ENCODE measurements at places on chromosomes 2 and 18.
A peak's percentile ranks its signal among the peaks of the same experiment; 100 is the strongest.

DNA sequence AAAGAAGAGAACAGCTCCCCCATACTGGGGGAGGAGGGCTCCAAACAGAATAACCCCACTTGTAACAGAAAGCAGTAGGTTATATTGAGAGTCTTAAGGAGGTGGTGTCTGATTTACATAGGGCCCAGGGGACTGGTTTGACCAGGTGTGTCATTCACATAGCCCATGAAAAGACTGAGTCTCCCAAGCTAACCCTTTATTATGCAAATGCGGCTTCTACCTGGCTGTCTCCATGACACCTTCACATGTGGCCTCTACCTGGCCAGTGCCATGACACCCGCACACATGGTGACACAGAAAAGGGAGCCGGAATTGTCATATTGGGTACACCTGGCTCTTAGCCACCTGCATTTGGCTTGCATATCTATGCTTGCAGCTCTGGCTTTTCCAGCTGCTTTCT is 1057.2 kb upstream of the PIK3C3 start:
- DNase-seq = no peak

GRCh38 chr2:73839653-73840411 is 11.1 kb downstream of the STAMBP start:
- no peak for DNase-seq

- no peak for DNase-seq
Observed at GRCh38 chr2:224429441-224429810, 27.5 kb upstream of the FAM124B start.

DNA sequence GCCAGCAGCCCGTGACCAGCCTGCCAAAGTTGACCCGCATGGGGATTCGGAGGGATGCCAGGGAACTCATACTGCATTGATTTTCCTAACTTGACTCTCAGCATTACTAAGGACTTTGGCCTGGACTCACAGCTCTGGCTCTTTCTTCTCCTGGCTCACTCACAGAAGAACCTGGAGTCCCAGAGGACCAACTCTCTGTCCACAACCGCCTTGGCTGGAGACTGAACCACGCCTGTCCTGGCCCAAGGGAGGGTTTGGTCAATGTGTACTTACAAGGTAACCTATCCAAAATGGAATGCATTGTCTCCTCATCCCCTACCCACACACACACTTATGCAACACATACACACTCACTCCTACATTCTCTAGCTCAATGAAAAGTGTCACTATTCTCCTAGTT is 135.6 kb upstream of the KLHL29 start:
- DNase-seq = no peak

DNA sequence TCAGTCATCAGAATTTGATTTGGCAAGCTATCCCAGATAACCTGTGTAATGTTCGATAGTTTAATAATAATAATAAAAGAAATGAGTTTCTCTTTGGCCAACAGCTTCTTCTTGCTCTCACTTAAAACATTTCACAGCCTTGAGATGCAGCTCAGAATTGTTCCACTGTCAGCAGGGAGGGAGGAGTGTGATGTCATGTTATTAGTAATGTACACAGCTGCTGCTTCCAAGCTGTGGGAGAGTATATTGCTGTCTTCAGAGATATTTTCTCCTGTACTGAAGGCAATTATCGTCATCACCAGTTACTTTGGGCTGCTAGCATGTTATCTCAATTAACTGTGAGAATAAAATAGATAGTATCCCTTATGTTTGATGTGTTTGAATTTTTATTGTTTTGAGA is 146.9 kb upstream of the MAP3K20 start:
- no peak for DNase-seq

- no peak for DNase-seq
Observed at GRCh38 chr2:56271275-56271674, 87.5 kb downstream of the CCDC85A start.

GRCh38 chr2:207337234-207338219 is 171.8 kb upstream of the KLF7 start:
- no peak for DNase-seq

- DNase-seq = no peak
Observed at GRCh38 chr2:144830543-144830942, 310.6 kb upstream of the ZEB2 start.

- no peak for DNase-seq
Observed at GRCh38 chr2:230991598-230991997, 4.3 kb upstream of the SPATA3 start.

- no peak for DNase-seq
Observed at GRCh38 chr2:98647636-98648035, 39.2 kb downstream of the UNC50 start.

GRCh38 chr2:233339427-233339826 is 14.9 kb upstream of the DGKD start:
- no peak for DNase-seq

- DNase-seq = no peak
Observed at GRCh38 chr2:38016219-38016618, 59.7 kb downstream of the CYP1B1 start.

GRCh38 chr2:209821806-209822205 is 50.2 kb downstream of the UNC80 start:
- DNase-seq = no peak

DNA sequence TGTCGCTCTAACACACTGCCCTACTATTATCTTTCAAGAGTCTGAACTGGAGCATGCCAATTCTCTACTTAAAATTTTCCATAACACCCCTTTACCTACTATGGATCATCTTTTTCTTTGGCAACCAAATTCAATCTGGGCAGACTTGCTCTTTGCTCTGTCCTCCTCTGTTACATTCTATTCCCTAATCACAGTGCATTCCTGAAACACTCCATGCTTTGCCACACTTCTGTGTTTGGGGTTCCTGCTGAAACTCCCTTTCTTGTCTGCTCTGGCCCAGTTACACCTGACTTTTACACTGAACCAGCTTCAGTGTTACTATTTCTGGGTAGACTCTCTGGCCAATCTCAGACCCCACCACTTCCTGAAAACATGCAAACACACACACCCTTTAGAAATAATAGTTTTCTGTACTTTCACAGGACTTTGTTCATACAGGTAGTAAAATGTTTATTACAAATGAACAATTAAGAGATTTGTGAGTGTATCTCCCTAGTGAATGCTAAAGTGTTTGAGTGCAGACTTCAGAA is 119.9 kb upstream of the DCC start:
- DNase-seq = no peak

DNA sequence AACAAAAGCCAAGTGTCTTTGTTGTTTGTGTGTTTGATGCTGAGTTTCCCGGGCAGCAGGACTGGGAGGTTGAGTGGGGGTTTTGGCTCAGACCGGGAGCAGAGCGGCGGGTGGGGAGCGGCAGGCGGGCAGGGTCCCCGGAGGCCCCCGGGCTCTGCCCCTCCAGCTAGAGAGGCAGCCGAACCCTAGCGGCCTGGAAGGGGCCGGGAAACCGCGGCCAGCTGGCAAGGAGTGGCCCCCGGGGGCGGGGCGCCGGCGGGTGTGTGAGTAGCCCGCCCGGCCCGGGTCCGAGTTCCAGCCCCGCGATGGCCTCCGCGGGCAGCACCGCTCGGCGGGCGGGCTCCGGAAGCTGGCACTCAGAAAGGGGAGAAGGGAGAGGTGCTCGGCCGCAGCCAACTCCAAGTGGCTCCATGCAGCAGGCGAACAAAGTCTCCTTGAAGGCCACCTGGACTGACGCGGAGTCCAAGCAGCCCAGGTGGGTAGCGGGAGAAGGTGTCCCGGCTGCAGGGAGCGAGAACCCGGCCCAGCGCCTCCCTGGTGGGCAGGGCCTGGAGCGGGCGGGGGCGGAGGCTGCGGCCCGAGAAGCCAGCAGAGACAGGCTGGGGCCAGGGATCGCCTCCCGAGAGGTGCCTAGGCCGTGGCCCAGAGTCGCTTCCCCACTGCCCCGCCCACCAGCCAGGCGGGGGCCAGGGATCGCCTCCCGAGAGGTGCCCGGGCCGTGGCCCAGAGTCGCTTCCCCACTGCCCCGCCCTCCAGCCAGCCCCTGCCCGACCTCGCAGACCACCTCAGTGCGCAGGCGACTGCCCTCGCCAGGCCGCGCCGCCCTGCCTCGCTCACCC is at the start of gene ANKRD53:
ANKRD53 (plus strand) TSS at position 290 of the 839 bp plus-strand sequence; CDS start at position 306, 16 bp downstream.
- DNase-seq = no peak

- DNase-seq = no peak
Observed at GRCh38 chr2:241265506-241265905, 50.0 kb downstream of the HDLBP start.

DNA sequence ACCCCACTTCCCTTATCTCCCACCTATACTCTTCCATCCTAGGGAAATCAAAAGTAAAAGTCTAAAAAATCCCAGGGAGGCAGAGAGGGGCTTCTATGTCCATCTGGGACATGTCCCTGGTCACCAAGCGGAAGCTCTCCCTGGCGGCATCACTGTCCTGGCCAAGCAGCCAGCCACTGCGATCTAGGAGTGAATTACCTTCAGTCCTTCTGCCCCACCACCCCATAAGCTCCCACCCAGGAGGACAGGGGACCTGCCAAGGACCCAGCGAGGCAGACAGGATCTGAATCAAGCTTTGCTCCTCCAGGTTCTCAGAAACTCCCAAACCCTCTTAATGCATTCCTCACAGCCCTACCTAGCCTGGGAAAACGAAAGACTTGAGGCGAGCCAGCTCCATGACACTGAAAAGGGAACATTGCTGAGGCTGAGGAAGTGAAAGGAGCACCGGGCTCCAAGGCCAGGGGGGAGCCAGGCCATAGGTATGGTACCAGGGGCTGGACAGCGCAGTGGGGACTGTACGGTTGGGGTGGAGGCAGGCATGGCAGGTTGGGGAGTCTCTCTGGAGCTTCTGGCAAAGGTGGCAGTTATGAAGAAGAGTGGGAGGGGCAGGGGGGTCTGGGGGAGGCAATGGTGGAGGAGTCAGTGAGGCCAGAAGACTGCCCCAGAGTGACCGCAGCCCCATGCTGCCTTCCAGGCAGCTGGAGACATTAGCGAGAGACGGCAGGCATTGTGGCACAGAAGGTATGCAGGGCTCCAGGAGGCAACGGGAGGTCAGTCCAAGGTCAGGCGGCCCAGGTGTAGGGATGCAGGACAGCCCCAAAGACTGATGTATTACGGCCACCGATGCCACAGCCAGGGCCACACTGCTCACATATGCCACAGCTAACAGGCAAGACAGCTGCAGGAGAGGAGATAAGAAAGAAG is 2.7 kb upstream of the SLC23A3 start:
- no peak for DNase-seq

DNA sequence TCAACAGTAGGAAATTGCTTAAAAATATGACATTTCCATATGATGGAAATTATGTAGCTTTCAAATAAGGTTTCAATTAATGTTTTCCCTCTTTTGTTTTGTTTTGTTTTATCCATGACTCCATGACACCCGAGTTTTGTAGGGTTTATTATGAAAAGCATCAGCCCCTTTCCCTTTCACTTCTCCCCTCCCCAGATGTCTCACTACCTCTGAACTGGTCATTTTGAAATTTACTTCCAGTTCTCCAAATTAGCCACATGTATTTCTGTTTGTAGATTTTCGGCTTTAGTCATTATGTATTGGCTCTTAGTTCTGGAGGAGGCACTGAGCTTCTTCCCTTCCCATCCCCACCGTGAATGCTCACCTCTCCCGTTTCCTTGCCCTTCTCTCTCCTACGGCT is 18.6 kb upstream of the VPS4B start:
- DNase-seq = no peak

- DNase-seq = no peak
Observed at GRCh38 chr2:218999021-218999880, 6.0 kb upstream of the CRYBA2 start.

DNA sequence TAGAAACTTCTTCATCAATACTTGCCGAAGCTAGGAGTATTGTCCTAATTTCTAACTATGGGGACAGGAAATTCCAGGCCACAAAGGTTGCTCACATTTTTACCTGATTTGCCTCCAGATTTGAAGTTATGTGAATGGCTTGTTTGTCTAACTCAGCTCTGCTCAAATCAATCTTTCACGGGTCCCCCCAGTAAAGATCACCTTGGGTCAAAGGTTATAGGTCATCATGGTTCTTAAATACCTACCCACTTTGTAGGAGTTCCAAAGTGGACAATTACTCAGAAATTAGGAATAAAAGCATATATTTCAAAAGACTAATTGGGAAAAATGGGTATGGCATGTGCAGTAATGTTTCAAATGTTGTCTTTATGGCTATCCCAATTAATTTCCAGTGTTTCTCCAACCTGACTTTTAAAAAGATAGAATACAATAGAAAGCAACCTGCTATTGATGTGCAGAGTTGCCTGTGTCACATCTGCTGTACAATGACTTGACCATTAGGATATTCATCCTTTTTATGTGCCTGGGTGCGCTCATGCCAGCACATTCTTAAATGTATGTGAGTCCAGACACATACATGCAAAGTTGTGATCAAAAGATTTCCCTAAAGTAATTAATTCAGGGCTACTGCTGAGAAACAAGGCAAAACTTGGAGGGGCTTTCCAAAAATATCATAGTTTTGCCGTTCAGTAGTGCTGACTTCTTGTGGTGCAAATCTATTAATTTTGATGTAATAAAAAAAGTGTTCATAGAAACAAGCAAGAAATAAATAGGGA is 126.1 kb downstream of the MYCN start:
- no peak for DNase-seq

DNA sequence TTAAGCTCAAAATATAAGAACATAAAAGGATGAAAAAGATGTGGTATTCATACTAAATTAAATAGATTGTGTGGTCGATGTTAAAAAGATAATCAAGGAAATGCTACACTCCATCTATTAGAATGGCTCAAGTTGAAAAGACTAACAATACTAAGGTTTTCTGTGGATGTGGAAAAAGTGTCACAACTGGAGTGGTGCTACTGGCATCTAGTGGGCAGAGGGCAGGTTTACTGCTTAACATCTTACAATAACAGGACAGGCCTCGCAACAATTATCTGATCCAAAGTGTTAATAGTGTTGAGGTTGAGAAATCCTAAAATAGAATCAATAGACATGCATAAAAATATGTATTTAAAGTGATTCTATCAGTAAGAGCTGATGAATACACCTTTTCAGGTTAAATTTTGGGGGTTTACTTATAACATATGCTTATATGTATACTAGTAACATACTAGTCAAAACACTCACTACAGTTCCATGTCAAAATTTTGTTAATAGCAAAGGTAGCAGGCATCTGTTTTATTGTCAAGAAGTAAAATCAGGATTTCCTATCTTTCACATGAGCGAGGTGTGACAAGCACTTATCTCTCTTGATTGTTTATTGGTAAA is 91.5 kb upstream of the TMEFF2 start:
- DNase-seq = peak; percentile 76

GRCh38 chr18:23108496-23108895 is 26.8 kb upstream of the CABLES1 start:
- no peak for DNase-seq

DNA sequence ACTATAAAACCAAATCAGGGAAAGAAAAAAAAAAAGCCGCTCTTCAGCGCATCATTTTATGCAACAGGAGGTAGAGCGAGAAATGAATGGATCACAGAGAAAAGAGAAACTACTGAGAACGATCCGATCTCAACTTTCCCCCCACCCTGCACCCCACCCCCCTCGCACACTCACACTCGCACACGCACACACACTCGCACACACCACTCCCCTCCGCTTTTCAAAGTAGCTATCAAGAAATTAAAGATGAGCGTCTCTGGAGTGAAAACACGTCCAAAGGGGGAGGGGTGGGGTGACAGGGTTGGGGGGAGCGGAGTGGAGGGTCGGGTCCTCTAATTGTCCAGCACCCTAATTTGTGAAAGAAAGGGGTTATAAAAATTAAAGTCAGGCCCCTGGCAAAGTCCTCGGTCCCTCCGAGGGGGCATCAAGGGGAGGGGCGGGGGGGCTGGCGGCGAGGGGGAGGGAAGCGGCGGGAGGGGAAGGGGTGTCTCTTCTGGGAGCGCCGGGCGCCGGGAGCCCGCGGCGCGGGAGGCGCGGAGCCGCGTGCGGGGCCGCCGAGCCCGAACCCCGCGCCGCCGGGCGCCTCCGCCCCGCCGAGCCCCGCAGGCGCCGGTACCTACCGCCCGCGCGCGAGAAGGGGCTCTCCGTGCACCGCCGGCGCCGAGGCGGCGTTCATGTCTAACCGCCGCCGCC is 428 bp downstream of the TCF4 start:
- DNase-seq = no peak
